Endothelial cell of umbilical vein (primary cell): ENCODE measurements at places on chromosomes 5 and 9. TPM values are rescaled to one million over a fixed set of nuclear protein-coding genes. Genes with fewer than 3 reads are reported as not detected.

The MARCHF11 gene
- not detected in 2 replicates for polyA plus RNA-seq

The AUH gene
- 1.4 and 2.3 TPM in 2 replicates for polyA plus RNA-seq

The FOXD4 gene
- 0.07 and 0.13 TPM in 2 replicates for polyA plus RNA-seq

The RGS3 gene
- polyA plus RNA-seq: 356 and 385 TPM in 2 replicates

The KCNIP1 gene
- not detected in 2 replicates for polyA plus RNA-seq

The ADAMTS16 gene
- not detected in 2 replicates for polyA plus RNA-seq

GRCh38 chr5:1936901-1937300 lies 54.2 kb upstream of the IRX4 start:
- no peaks in the 10 kb centered on the region for H3K27me3 ChIP-seq
- no peak overlapping the region for H3K4me3 ChIP-seq
- H3K4me1 ChIP-seq: no peaks in the 10 kb centered on the region

DNA sequence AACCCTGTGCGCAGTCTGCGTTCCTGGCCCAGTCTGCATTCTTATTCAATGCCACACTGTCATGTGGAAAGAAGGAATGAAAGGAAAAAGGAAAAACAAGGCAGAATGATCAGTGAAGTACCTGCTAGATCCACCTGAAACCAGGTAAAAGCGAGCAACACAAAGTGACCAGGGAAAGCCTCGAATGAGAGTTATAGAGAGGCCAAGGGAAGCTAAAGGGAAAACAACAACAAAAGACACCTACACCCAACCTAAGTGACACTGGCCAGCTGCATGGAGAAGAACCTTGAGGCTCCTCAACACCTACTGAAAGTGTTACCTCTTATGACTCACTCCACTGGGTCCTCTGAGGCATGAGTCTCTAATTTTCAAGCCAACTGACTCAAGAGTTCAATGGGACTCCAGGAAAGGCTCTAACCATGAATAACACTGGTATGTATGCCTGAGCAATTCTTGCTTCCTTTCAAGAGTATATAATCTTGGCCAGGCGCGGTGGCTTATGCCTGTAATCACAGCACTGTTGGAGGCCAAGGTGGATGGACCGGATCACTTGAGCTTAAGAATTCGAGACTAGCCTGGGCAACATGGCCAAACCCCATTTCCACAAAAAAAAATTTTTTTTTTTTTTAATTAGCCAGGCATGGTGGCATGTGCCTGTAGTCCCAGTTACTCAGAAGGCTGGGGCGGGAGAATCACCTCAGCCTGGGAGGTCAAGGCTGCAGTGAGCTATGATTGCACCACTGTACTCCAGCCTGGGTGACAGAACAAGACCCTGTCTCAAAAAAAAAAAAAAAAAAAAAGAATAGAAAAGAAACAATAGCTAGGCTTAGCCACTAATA lies 29.0 kb downstream of the MTMR12 start:
- no peaks in the 10 kb centered on the region for H3K27me3 ChIP-seq
- peaks cover 13% of the 10 kb centered on the region for H3K4me1 ChIP-seq
- peak; percentile 55 for DNase-seq
- H3K27ac ChIP-seq: no peak overlapping the region

- H3K4me1 ChIP-seq: peaks cover 7% of the 10 kb centered on the region
- DNase-seq: peak; percentile 75
- H3K36me3 ChIP-seq: no peaks in the 10 kb centered on the region
- no peaks in the 10 kb centered on the region for H3K27me3 ChIP-seq
- H3K4me3 ChIP-seq: no peak overlapping the region
These were observed 11.9 kb downstream of the TNFAIP8 start for GRCh38 chr5:119367502-119368237.

GRCh38 chr9:37732086-37732741 lies 21.4 kb upstream of the TRMT10B start:
- H3K4me1 ChIP-seq: no peaks in the 10 kb centered on the region
- H3K36me3 ChIP-seq: no peaks in the 10 kb centered on the region
- H3K4me3 ChIP-seq: no peak overlapping the region
- H3K27me3 ChIP-seq: peaks cover 14% of the 10 kb centered on the region
- DNase-seq: no peak
- no peak overlapping the region for H3K27ac ChIP-seq

DNA sequence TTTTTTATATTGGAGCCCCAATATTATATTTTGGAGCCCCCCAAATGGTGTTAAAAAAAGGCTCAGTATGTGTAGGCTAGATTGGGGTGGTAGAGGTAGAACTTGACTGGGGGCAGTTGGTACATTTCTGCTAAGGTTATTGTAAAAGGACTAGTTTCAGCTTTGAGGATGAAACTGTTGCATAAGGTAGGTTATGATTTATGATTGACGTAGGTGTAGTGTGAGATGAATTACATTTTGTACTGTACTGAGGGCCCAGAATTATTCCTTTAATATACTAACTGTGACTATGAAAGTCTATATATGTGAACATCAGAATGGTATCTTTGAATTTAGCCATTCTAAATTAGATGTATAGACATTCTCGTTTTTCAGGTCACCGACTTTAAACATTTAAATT lies 3.6 kb downstream of the RIC1 start:
- DNase-seq: no peak
- peaks cover 23% of the 10 kb centered on the region for H3K4me1 ChIP-seq
- H3K27me3 ChIP-seq: no peaks in the 10 kb centered on the region

DNA sequence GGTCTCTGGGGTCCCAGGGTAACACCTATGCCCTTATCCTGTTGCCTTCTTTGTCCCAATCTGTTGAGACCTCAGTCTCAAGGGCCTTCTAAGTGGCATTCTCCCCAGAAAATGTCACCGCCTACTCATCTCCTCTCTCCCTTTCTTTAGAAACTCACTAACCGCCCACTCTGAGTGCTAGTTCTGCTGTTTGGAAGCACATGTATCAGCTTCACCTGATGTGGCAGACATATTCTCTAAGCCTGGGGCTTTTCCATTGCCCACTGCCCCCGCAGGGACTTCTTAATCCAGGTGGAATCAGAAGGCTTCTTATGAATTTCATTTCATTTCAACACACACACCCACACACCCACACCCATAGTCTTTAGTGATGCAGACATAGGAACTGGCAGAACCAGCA lies 165.1 kb downstream of the ASTN2 start:
- no peaks in the 10 kb centered on the region for H3K36me3 ChIP-seq
- H3K4me1 ChIP-seq: no peaks in the 10 kb centered on the region
- no peak overlapping the region for H3K4me3 ChIP-seq
- H3K27me3 ChIP-seq: no peaks in the 10 kb centered on the region
- no peak for DNase-seq
- no peak overlapping the region for H3K27ac ChIP-seq

DNA sequence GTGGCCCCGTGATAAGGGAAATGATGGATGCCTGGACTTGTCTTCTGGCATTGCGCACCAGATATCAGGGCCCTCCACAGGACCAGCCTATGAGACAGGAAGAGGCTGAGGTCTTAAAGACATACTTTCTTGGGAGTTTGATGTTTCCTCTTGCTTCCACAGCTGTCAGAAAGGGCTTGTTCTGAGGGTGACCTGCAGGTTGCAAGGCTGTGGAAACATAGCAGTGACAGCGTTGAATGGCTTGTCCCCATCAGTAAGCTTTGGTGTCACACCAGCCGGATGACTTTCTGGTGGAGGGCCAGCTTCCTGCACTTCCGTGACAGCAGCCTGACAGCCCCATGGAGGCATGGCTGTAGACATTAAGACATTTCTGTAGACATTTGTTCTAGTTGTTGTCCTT lies 143.2 kb downstream of the C9orf152 start:
- no peak for DNase-seq
- peak overlapping the region; percentile 59 for H3K27ac ChIP-seq
- no peaks in the 10 kb centered on the region for H3K27me3 ChIP-seq
- no peak overlapping the region for H3K4me3 ChIP-seq
- H3K4me1 ChIP-seq: peaks cover 56% of the 10 kb centered on the region
- H3K36me3 ChIP-seq: peaks cover 6% of the 10 kb centered on the region

DNA sequence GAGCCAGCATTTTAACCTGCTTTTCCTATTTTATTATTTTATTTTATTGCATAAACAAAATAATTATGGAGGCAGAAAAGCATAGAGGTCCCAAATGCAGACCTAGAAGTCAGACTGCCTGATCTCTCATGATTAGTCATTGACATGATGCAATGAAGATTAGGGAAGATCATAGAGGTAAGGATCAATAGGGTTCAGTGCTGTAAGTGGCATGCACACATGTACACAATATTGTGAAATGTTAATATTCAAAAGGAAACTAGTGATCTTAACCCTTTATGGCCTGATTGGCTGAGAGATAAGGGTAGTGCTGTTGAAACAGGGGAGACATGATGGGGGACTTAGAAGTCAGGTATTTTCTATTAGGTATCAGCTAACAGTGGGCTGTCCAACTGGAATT lies 1.1 kb upstream of the FRRS1L start:
- no peak overlapping the region for H3K27ac ChIP-seq
- DNase-seq: no peak
- no peaks in the 10 kb centered on the region for H3K4me1 ChIP-seq
- H3K36me3 ChIP-seq: no peaks in the 10 kb centered on the region
- H3K4me3 ChIP-seq: no peak overlapping the region
- peaks cover 30% of the 10 kb centered on the region for H3K27me3 ChIP-seq

DNA sequence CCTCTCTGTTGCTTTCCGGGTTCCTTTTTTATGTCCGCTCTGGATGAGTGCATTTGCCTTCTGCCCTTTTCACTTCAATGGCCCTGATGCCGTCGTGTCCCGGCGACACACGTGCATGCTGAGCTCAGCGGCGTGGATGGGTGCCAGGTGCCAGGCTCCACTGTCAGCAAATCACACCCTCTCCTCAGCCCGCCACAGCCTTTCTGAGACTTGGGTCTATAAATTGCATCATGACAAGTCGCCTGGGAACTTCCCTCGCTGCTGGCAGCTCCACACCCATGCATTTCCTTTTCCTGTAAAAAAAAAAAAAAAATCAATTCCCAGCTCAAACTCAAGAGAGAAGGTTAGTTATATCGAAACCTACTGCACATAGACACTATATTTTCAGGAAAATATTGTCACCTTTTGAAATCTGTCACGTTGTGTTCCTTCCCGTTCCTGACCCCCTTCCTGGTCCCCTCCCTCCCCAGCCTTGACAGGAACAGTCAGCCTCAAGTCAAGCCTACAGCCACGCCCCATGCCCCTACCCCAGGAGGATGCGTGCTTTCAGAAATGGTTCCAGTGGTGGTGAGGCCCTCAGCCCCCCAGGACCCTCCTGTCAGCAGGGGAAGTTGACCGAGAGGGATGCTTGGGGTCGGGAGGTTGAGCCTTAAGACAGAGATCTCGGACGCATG lies 110.3 kb upstream of the PTCH1 start:
- peaks cover 23% of the 10 kb centered on the region for H3K4me1 ChIP-seq
- H3K27ac ChIP-seq: peak overlapping the region; percentile 82
- DNase-seq: peak; percentile 71
- H3K27me3 ChIP-seq: no peaks in the 10 kb centered on the region

DNA sequence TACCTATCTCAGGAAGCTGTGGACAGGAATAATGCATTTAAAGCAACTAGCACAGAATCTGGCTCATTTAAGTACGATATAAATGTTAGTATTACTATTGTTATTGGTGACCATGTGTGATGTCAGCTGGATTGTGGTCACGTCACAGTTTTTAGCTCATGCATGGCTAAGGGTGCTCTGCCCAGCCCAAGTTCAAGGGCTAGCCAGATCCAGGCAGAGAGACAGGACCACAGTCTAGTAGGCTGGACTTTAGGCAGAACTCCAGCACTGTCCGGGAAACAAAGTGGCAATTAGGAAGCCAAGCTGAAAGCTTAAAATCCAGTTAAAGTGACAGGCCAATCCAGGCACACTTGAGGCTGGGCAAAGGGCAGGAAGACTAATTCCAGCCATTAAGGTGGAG lies 273.6 kb downstream of the ADAMTSL1 start:
- H3K27ac ChIP-seq: no peak overlapping the region
- DNase-seq: no peak
- no peak overlapping the region for H3K4me3 ChIP-seq
- no peaks in the 10 kb centered on the region for H3K27me3 ChIP-seq

- H3K27ac ChIP-seq: no peak overlapping the region
- DNase-seq: no peak
- H3K27me3 ChIP-seq: no peaks in the 10 kb centered on the region
These were observed 54.6 kb upstream of the RXRA start for GRCh38 chr9:134271338-134272301.

- H3K36me3 ChIP-seq: no peaks in the 10 kb centered on the region
- no peak overlapping the region for H3K27ac ChIP-seq
- no peak for DNase-seq
- H3K4me1 ChIP-seq: peaks cover 8% of the 10 kb centered on the region
- no peak overlapping the region for H3K4me3 ChIP-seq
These were observed 4.9 kb downstream of the GTF3C5 start for GRCh38 chr9:133035669-133036068.

- no peaks in the 10 kb centered on the region for H3K27me3 ChIP-seq
- no peaks in the 10 kb centered on the region for H3K36me3 ChIP-seq
- no peak overlapping the region for H3K27ac ChIP-seq
- no peak for DNase-seq
- peak overlapping the region; percentile 92 for H3K4me3 ChIP-seq
These were observed 1.1 kb upstream of the CEP72 start for GRCh38 chr5:610744-611730.

DNA sequence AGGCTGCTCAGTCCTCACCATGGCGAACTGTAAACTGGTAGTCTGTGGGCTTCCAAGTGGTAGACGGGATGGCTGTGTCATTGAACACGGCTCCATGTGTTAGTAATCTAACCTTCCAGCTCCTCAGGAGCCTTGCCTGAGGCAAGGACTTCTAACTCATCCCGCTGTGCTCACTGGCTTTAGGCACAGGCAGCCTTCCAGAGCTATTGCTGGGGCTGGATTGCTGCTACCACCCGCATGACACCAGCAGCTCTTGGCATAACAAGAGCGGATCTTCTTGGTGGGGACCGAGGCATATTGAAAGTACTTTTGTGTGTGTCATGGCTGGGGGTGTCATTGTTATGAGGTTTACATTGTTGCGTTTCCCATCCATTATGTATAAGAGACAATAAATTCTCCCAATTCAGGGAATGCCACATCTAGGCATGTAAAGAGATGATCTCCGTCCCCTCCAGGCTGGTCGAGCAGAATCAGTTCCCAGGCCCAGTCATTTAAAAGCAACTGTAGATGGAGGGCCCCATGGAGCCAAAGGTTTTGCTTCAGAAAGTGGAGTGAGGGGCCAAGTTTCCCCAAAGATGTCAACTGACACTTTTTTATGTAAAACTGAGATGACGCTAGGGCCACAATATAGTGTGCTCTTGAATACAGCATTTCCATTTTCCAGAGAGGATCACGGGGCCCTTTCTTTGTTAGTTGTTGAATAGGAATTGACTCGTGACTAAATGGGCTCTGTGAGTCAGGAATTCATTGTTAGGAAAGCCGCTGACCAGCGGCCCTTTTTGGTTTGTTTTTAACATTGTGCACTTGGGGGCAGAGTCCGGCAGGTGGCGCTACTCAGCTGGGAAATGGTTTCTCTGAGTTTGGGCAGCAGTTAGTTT lies 759.5 kb downstream of the TAF11L14 start:
- no peaks in the 10 kb centered on the region for H3K36me3 ChIP-seq
- no peak overlapping the region for H3K4me3 ChIP-seq
- H3K27me3 ChIP-seq: no peaks in the 10 kb centered on the region
- peak; percentile 40 for DNase-seq
- H3K27ac ChIP-seq: no peak overlapping the region

- H3K36me3 ChIP-seq: no peaks in the 10 kb centered on the region
- H3K27me3 ChIP-seq: no peaks in the 10 kb centered on the region
- H3K4me1 ChIP-seq: peaks cover 18% of the 10 kb centered on the region
- H3K27ac ChIP-seq: no peak overlapping the region
These were observed 221.4 kb downstream of the SNX18 start for GRCh38 chr5:54738973-54739367.

GRCh38 chr5:99765011-99765410 lies 770.2 kb upstream of the FAM174A start:
- no peaks in the 10 kb centered on the region for H3K36me3 ChIP-seq
- no peak overlapping the region for H3K4me3 ChIP-seq
- H3K4me1 ChIP-seq: no peaks in the 10 kb centered on the region

GRCh38 chr5:153775923-153776322 lies 262.8 kb downstream of the FAM114A2 start:
- H3K4me1 ChIP-seq: no peaks in the 10 kb centered on the region
- no peak overlapping the region for H3K4me3 ChIP-seq
- no peaks in the 10 kb centered on the region for H3K27me3 ChIP-seq
- DNase-seq: no peak
- H3K27ac ChIP-seq: no peak overlapping the region
